Heart left ventricle (tissue), 16 donors: ENCODE measurements at places on chromosomes 6 and 20. TPM values are rescaled to one million over a fixed set of nuclear protein-coding genes. Genes with fewer than 3 reads are reported as not detected.

The OSBPL2 gene
- 21.7 TPM for polyA plus RNA-seq

The KIF13A gene
- 39.1 TPM for polyA plus RNA-seq

GRCh38 chr6:136767570-136768309 lies 24.5 kb downstream of the MAP3K5 start:
- DNase-seq, result no peak

GRCh38 chr6:42962502-42963178 lies 2.1 kb downstream of the GNMT start:
- DNase-seq, result no peak

- no peak for DNase-seq
Measured at GRCh38 chr6:11217360-11218101, 14.9 kb downstream of the NEDD9 start.

The TBPL1 gene
- polyA plus RNA-seq, result 16.9 TPM

DNA sequence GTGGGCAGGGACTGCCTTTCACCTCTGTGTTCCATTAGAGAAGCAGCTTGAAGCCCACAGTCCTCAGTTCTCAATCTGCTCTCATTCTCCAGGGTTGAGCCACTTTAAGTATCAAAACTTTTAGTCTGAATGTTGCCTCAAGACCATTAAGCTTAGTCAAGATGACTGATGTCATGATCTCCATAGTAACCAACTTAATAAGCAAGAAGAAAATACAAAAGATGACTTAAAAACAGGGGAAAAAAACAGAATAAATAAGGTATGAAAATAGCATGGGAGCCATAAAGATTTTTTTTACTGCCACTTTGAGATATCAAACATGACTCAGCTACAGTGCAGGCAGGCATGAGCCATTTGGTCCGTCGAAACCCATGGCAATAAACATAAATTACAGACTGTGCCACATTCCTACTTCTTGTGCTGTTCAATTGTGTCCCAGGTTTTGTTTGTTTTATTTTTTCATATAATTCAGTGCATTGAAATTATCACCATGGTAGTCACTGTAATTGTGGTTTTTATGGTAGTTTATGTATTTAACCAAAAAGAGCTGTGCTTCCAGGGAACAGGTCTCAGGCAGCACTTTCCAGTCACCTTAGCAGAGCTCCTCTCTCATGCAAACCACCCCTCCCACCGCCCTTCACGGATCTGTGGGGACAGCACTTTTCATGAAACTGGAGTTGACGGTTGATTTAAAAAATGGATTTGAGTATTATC lies 156.5 kb upstream of the INSM1 start:
- no peak for DNase-seq

The EBF4 gene
- polyA plus RNA-seq, result 2.9 TPM

DNA sequence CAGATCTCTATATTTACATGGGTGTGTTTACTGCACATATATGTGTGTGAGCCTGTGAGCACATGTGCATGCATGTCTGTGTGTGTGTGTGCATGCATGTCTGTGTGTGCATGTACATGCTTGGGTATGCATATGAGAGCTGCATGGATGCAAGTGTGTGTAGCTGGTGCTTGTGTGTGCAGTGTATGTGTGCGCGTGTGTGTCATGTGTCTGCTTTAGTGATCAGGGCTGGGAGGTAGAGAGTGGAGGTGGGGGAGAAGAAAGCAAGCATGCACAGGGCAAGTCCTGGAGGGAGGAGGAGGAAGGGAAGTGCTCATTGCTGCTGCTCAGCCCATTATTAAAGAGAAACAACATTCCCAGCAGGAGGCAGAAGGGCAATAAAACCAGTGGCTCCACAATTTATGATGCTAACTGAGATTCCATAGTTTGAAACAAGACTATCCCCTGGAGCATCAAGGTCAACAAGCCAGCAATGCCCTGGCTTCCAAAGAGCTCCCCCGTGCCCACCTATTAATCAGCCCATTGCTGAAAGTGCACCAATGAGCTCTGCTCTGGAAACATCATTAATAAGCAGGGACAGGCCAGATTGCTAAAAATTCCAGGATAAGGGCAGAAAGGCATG lies 414.0 kb downstream of the MAFB start:
- no peak for DNase-seq

DNA sequence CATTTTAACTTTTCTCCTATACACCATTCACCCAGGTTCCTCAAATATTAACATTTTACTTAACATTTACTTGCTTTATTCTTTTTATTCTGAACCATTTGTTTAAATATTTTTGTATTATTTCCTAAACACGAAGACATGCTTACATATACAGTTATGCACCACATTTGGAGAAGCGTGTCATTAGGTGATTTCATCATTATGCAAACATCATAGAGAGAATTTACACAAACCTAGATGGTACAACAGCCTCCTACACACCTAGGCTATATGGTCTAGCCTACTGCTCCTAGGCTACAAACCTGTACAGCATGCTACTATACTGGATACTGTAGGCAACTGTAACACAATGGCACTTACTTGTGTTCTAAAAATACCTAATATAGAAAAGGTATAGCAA lies 6.6 kb downstream of the TDP2 start:
- DNase-seq, result no peak

The ADGRF5 gene
- 24.5 TPM for polyA plus RNA-seq

The EEF1A2 gene
- 1,345 TPM for polyA plus RNA-seq

The TRIM40 gene
- not detected for polyA plus RNA-seq

The SAPCD1 gene
- polyA plus RNA-seq, result 0.35 TPM

DNA sequence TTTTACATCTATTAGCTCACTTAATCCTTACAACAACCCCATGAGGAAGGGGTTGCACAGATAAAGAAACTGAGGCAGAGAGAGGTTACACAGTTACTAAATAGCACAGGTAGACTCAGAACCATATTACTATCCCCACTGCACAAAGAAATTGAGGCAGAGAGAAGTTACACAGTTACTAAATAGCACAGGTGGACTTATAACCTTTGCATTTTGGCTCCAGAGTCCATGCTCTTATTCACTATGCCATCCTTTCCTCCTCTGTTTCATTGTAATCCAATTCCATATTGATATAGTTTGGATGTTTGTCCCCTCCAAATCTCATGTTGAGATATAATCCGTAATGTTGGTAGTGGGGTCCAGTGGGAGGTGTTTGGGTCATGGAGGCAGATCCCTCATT lies 3.5 kb downstream of the TDP2 start:
- DNase-seq, result no peak

GRCh38 chr6:136782021-136782770 lies 10.1 kb downstream of the MAP3K5 start:
- DNase-seq, result no peak

DNA sequence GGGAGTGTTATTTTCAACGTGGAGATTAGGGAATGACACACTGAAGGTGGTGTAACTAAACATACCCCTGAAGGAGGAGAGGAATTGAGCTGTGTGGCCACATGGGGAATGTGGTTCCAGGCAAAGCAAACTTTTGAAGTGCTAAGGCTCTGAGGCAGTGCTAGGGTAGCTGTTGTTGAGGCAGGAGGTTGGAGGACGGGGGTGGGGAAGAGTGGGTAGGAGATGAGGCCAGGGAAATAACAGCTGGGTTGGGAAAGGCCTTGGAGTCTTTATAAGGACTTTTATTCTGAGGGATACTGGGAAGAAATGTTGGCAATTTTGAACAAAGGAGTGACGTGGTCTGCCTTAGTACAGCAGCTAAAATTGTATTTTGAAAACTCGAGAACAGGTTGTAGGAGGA lies 13.0 kb downstream of the RPRD1B start:
- peak; percentile 43 for DNase-seq

DNA sequence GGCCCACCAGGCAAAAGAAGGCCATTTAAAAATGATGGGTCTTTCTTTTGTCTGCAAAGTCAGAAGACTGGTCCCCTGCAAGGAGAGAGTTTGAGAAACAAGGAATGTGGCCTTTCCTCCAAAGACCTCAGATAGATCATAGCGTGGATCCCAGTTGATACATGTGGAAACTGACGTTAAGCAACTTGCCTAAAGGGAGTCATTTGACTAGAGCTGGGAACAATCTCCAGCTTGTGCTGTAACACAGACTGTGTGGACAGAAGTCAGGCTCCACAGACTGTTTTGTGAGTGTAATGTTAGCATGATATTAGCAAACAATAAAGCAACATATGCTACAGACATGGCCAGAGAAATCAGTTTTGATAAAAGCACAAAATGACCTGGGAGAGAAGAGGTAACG lies 140.4 kb upstream of the CITED2 start:
- no peak for DNase-seq

DNA sequence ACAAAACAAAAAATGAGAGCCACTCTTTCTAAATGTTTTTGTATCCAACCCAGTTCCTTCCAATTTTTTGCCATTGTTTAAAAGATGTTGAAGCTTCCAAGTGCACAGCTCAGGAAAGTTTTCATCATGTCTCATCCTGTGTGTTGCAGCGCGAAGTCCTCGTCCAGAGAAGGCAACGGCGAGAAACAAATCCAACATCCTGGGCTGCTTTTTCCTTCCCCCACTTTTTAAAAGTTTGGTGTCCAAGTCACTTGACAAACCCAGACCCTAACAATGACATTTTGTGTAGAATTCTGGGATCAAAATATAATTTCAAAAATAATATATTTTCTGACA lies 92.3 kb downstream of the ANKRD60 start:
- DNase-seq, result no peak

DNA sequence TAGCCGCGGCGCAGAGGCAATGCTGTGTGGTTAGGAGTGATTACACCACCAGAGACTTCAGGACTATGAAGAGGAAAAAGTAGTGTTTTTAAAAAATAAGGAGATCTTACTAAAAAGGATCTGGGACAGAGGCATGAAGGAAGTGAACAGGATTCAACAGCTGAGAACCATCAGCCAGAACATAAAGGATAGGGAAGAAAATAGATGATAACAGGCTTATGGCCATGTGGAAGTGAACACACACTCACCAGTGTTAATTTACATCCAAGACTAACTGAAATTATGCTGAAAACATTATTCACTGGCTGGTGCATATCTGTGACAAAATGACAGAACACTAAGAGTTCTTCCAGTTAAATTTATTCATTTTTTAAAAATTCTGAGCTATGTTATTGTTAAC lies 47.5 kb upstream of the BCLAF1 start:
- no peak for DNase-seq

DNA sequence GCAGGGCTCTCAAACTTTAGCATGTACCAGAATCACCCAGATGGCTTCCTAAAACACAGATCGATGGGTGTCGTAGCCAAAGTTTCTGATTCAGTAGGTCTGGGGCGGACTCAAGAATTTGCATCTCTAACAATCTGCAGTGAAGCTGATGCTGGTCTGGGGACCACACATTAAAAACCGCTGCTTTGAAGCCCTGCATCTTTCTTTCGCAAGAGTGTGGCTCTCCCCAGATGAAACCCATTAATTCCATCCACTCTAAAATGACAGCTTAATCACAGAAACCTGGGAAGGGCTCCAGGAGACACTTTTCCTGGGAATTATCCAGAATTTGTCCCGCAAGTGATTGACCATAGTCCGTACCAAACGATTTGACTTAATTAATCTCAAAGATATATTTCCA lies 319.8 kb upstream of the PLCB4 start:
- DNase-seq, result no peak

- no peak for DNase-seq
Measured at GRCh38 chr6:90445533-90446108, 141.3 kb downstream of the MAP3K7 start.

- DNase-seq, result no peak
Measured at GRCh38 chr20:17343091-17343490, 116.3 kb downstream of the PCSK2 start.

DNA sequence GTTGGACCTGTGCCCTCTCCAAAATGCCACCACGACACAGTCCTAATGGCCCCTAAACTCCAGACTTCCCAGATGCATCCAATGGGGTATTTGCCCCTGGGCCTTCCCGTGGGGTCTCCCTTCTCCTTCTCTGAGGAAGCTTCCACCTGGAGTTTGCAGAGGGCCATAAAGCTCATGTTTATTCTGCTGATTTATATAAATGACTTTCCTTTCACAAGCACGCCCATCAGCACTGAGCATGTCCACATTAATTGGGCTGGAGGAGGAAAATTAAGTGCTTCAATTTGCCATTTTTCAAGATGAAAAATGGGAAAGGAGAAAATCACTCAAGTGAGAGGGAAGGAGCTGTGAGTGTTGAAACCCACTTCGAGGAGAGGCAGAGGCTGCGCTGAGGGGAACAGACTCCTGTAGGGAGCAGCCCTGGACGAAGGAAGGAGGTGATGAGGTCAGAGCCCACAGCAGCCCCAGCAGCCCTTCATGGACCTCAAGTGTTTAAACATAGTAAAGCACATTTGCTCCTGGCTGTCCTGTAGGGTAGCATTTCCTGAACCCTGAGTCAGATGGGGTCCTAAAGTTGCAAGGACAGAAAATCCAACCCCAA lies 434.9 kb upstream of the SULF2 start:
- no peak for DNase-seq

The TAGAP gene
- polyA plus RNA-seq, result 0.23 TPM

GRCh38 chr6:71043902-71044301 lies 87.0 kb upstream of the B3GAT2 start:
- peak; percentile 30 for DNase-seq

The PROKR2 gene
- not detected for polyA plus RNA-seq

GRCh38 chr20:58450254-58450653 lies 61.2 kb downstream of the VAPB start:
- no peak for DNase-seq

DNA sequence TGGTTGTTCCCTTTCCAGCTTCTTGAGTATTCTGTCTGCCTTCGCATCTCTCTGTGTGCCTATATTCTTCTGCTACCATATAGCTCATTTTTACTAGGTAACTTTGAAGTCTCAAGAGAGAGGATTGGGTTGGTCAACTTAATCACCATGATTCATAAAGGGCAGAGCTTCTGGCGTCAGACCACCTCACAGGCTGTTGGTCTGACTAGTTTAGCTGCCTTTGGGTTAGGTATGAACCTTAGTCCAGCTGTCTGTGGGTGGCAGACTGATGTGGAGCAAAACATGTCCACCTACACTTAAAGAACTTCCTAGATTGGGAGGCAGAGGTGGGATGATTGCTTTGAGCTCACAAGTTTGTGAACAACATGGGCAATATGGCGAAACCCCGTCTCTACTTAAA lies 192.2 kb upstream of the SGK1 start:
- no peak for DNase-seq

GRCh38 chr6:161021998-161022743 lies 30.6 kb downstream of the MAP3K4 start:
- no peak for DNase-seq

DNA sequence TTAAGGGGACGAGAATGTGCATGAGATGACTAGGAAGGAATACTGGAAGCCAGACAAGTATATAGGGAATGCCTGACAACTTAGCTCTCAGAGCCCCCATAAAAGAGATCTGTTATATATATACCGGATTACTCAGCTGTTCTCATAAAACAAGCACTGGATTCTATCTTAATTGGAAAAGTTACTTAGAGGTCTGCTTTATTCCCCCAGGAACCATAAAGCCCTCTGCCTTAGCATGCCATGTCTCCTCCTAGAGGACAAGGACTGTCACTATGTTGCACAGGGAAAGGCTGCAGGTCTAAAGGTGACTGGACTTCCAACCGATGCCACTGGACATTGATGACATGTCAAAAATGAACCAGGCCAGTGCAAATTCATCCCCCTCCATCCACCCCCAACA lies 6.4 kb downstream of the EXOC2 start:
- DNase-seq, result no peak

The ARHGAP40 gene
- polyA plus RNA-seq, result 0.03 TPM

- no peak for DNase-seq
Measured at GRCh38 chr20:50267041-50267865, 76.6 kb downstream of the CEBPB start.

The RAD21L1 gene
- polyA plus RNA-seq, result not detected

- DNase-seq, result peak; percentile 61
Measured at GRCh38 chr20:17636523-17637412, 45.3 kb downstream of the RRBP1 start.

- DNase-seq, result no peak
Measured at GRCh38 chr6:83199173-83199862, 6.2 kb downstream of the RWDD2A start.

- no peak for DNase-seq
Measured at GRCh38 chr6:110283657-110284056, 74.5 kb downstream of the METTL24 start.
